ENCODE measurements at places on chromosomes 5 and 9. TPM values are rescaled to one million over a fixed set of nuclear protein-coding genes. Genes with fewer than 3 reads are reported as not detected.

- DNase-seq = no peak
These were observed 157.9 kb upstream of the TAS2R1 start for GRCh38 chr5:9787861-9788600.

DNA sequence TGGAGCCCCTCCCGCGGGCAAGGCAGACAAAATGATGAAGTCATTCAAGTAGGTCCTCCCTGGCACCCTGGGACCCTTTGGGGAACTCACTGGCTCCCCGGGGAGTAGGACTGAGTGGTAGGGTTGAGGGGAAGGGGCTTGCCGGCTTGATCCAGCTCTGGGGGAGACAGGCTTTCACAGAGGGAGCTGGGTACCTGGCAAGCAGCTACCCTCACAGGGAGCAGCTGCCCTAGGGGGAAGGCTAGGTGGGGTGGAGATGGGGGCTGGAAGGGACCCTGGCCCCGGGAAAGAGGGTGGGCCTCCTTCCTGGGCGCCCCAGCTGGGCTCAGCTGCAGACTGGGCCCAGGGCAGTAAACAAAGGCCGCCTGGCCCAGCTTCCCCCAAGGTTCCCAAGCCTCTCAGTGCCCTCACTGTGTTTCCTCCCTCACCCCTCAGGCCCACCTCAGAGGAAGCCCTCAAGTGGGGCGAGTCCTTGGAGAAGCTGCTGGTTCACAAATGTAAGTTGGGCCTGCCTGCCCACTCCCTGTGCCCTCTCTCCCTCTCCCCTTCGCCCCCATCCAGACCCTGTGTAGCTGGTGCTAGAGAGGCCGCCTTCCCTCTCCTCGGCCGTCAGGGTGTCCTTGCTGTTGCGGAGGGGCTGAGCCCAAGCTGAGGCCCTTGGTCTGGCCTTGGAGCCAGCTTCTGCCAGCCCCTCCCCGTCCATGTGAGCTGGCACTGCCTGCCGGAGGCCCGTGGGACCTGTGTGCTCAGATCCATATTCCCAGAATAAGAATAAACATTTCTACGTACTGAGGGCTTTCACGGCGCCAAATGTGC, 131.2 kb downstream of the RGS3 start:
- DNase-seq = peak; percentile 17

DNA sequence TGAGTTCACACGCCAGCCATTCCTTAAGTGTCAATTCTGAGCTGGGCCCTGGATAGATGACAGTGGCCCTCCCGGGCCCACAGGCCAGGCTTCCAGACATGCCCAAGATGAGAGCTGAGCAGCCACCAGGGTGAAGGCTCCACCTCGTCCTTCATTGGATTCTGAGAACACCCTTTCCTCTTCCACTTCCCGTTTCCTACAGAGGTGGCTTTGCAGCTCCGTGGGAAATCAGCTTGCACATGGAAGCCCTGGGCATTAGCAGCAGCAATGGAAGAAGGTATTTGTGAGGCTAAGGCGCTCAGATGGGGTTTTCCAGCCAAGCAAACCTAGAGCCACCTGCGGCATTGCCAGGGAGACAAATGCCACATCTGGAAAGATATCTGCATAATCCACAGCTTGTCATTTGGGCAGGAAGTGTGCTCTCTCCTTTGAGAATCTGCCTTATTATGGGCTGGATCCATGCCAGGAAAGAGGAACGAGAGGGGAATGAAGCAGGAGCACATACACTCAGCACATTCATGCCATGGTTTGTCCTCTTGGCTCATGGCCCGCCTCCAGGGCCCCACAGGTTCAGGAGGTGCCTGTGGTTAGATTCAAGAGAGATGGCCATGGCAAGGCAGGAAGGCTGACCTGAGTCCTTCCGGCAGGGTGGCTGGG, 34.1 kb downstream of the CFAP77 start:
- no peak for DNase-seq

DNA sequence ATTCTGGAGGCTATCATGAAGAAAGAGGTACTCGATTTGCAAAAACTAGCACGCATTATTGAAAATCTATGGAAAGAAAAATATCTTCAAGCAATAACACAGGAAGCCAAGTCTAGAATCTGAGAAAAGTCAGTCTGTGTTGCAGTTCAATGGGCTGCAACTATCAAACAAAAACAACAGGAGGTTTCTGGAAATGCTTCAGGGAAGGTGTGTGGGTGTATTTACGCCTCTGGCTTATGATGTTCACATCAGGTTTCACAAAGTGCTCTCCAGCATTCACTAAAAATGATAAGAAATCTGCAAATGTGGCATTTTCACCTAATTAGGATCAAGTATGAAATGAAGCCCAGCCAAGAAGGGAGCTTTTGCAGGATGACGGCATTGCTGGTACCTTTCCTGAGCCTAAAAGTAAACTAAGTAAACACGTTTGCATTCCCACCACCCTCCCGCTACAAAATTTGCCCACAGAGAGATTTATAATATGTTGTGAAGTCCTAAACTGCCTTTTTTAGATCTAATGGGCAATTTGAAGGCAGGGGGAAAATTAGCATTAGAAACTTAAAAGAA, 146.4 kb downstream of the GABRB2 start:
- no peak for DNase-seq

DNA sequence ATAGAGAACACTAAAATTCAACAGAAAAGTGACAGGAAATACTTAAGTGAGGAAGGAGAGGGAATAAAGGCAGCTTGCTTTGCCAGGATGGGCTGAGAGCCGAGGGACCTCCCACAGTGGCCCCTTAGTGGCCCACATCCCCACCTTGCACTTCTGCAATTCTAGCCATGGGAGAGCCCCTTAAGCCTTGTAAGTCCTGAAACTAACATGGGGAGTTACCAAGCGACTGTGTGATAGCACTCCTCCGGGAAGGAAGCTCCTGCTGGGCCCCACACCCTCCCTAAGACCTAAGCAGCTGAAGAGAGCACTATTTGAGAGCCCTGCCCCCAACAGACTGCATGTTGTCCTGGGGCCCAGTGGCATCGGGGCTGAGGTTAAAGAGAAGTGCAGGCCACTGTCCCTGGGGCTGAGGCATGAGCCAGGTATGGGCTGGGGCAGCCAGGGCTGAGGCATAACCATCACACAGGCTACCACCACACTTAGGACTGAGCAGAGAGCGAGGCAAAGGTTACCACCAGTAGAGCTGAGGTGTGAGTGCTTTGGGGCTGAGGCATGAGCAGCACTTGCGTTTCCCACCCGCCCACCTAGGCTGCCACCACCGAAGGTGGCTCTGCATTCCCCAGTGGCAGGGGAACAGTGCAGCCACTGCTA, 301.8 kb upstream of the TRPC7 start:
- no peak for DNase-seq

GRCh38 chr9:98234245-98234825, 21.1 kb downstream of the TBC1D2 start:
- DNase-seq = no peak

DNA sequence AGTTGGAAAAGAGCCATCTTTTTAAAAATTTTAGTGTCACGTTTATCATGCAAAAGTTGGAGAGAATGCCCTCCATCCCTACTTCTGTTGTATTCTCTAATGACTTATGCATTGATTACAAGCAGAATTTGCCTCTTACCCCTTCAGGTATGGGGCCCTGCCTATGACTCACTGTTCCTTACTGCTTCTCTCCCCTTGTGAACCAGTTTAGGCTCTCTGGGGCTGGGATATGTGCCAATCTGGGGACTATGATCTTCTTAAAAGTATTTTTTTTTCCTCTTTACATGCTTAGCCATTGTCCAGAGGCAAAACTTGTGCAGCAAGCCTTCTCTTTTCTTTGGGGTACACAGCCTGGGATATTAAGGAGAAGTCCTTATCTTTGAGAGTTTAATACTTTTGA, 37.4 kb downstream of the CAMK4 start:
- DNase-seq = no peak

Gene ESM1
- 6.6 TPM for polyA plus RNA-seq

Gene NME5
- 8.7 TPM for polyA plus RNA-seq

Gene TRIM36
- 1.2 TPM for polyA plus RNA-seq

Gene SHISAL2B
- polyA plus RNA-seq = 7.4 TPM

Gene SPAG8
- polyA plus RNA-seq = 7.9 TPM

Gene SLC45A2
- 0.11 TPM for polyA plus RNA-seq

All from left lung (tissue), 14 donors.